ENCODE measurements at places on chromosomes 12 and 14. TPM values are rescaled to one million over a fixed set of nuclear protein-coding genes. Genes with fewer than 3 reads are reported as not detected.

The PLCZ1 gene
- total RNA-seq: not detected

The PPP2R5C gene
- total RNA-seq: 51.2 TPM

The ADCY6 gene
- 44.7 TPM for total RNA-seq

The MEG3 gene
- 22.4 TPM for total RNA-seq

The IL31 gene
- total RNA-seq: not detected

The CLEC4D gene
- total RNA-seq: under 0.01 TPM

The C1S gene
- 0.81 TPM for total RNA-seq

The FAM186B gene
- 0.27 TPM for total RNA-seq

The SERPINA6 gene
- total RNA-seq: under 0.01 TPM

The LTBR gene
- total RNA-seq: 60.6 TPM

The NDRG2 gene
- 21.8 TPM for total RNA-seq

The RD3L gene
- not detected for total RNA-seq

The ANO4 gene
- total RNA-seq: not detected

The DAZAP2 gene
- total RNA-seq: 378 TPM

The NTS gene
- not detected for total RNA-seq

The INHBE gene
- total RNA-seq: not detected

The SDR9C7 gene
- total RNA-seq: not detected

The PIWIL1 gene
- total RNA-seq: not detected

The PTPRR gene
- 0.27 TPM for total RNA-seq

The SYNJ2BP gene
- 7.8 TPM for total RNA-seq

The RPL10L gene
- not detected for total RNA-seq

The PRICKLE1 gene
- total RNA-seq: 0.81 TPM

The SLC2A14 gene
- total RNA-seq: 1.9 TPM

The CAPZA3 gene
- not detected for total RNA-seq

The TMEM132C gene
- total RNA-seq: under 0.01 TPM

The RFX4 gene
- total RNA-seq: not detected

The ZFHX2 gene
- 0.81 TPM for total RNA-seq

The TMEM19 gene
- 26.1 TPM for total RNA-seq

The AQP6 gene
- total RNA-seq: under 0.01 TPM

The GPR68 gene
- 0.81 TPM for total RNA-seq

The LAG3 gene
- 12.1 TPM for total RNA-seq

The CLEC12A gene
- total RNA-seq: 1.6 TPM
